ENCODE measurements at places on chromosomes 3 and 15. TPM values are rescaled to one million over a fixed set of nuclear protein-coding genes. Genes with fewer than 3 reads are reported as not detected.
A peak's percentile ranks its signal among the peaks of the same experiment; 100 is the strongest.

Gene LDHAL6B
- total RNA-seq = not detected

- no peak for DNase-seq
Measured at GRCh38 chr3:192395506-192395905, 331.8 kb downstream of the FGF12 start.

DNA sequence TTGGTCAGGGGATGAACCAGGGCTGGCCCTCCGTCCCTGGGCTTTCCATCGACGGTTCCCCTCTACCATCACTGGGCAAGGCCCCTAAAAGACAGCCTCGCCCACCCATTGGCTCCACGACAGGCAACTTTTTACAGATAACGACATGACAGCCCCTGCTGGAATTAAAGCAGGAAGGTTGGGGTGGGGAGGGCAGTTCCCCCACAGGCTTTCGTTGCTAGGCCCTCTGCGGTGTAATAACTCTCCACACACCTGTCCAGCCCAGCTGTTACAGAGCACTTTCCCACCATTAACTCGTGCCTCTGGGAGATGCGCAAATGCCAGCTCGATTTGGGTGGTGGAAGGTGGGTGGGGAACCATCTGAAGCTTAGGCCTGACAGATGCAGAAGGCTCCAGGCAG is 264.2 kb upstream of the TLE3 start:
- no peak for DNase-seq

- DNase-seq = no peak
Measured at GRCh38 chr15:39270934-39271333, 309.9 kb upstream of the THBS1 start.

- DNase-seq = no peak
Measured at GRCh38 chr15:91688811-91689210, 164.7 kb upstream of the SLCO3A1 start.

- no peak for DNase-seq
Measured at GRCh38 chr3:54408328-54408727, 286.0 kb downstream of the CACNA2D3 start.

DNA sequence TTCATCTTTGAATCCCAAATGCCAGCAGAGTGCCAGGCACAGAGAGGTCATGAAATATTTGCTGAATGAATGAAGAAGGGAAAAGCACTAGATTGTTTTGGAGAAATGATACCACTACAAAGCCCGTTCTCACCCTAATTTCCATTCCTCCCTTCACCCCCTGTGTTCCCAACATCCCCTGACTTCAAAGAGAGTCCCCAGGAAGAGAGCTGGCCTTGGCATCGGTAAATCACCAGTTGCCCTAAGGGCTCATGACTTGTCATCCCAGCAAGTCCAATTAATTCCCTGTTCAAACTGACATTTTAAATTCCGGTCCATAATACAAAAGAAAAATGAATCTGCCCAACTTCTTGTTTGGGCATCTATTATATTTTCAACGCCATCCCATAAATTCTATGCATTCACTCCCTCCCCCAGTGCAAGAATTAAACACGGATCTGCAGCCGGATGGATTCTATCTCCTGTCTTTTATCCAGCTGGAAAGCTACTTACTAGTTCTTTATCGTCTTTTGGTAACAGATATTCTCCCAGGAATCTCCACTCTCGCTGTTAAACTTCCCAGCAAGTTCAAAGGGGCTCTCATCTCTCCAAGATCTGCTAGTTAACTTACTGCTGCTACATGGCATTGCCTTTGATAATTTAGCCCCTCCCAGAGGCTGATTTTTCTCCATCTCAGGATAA is 63.9 kb upstream of the TSC22D2 start:
- no peak for DNase-seq

DNA sequence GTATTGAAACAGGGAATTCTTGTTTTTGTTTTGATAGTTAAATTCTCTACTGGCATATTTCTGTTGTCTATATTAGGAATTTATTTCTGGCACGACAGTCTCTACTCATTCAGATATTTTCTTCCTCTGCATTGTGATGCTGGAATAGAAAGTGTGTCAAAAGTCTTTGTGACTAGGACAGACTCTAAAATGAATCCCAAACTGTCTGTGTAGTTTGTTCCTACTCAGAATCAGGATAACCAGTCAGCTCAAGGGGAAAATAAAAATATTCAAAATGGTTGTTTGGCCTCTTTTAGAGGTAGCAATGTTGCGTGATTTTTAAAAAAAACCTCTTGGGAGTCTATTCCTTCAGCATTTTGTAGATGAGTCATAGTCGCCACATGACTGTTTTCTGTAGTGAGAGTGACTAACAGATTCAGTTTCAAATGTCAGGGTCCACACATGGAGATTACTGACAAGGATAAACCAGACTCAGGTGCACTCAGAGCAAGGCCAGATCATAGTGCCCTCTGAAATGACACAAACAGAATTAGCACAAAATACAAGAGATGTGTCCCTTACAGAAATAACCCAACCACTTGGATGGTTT is 13.1 kb downstream of the SLC7A14 start:
- DNase-seq = no peak

DNA sequence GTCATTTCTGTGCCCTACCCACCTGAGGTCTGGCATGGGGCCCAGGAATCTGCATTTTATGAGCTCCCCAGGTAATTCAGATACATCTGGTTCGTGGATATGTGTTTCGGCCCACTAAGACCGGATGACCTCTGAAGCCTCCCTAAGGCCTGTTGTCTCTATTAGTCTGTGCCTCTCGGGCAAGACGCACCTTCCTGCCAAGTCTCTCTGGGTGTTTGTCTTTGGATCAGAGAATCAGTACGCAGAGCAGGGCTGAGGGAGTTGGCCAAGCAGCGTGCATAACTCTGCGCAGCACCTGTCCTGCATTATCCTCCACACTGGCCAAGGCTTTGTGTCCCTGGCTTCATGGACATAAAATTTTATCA is 181.0 kb downstream of the THSD4 start:
- DNase-seq = no peak

- DNase-seq = no peak
Measured at GRCh38 chr3:144626835-144627234, 655.2 kb downstream of the DIPK2A start.

GRCh38 chr15:92524874-92525565 is 130.6 kb downstream of the FAM174B start:
- DNase-seq = no peak

DNA sequence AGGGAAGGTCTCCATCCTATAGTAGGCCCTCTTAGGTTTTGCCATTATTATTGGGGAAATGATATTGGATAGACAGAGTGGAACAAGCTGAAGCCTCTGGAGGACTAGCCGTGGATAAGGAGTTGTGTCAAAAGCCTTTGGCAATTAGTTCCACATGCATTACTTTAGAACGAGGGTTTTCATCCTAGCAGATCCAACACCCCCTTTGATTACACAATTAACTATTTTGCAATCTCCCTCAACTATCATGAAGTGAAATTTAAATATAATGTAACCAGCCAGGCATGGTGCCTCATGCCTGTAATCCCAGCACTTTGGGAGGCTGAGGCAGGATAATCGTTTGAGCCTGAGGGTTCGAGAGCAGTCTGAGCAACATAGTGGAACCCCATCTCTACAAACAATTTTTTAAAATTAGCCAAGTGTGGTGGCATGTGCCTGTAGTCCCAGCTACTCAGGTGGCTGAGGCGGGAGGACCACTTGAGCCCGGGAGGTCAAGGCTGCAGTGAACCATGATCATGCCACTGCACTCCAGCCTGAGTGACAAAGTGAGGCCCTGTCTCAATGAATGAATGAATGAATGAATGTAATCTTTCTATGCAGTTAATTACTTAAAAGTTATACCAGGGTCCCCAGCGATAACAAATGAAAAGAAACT is 56.8 kb downstream of the PXYLP1 start:
- peak; percentile 86 for DNase-seq
